ENCODE measurements at places on chromosomes 2 and 18. TPM values are rescaled to one million over a fixed set of nuclear protein-coding genes. Genes with fewer than 3 reads are reported as not detected.

Gene TMEM198
- 1.6 TPM for total RNA-seq

Gene FBXO48
- total RNA-seq, result 0.94 TPM

Gene KCNJ13
- total RNA-seq, result not detected

Gene NEU2
- total RNA-seq, result not detected

- no peak for DNase-seq
Observed at GRCh38 chr2:228401065-228401912, 219.8 kb upstream of the SPHKAP start.

- DNase-seq, result no peak
Observed at GRCh38 chr18:76489081-76489480, 6.0 kb downstream of the ZNF516 start.

- no peak for DNase-seq
Observed at GRCh38 chr2:220466251-220466691, 838.8 kb downstream of the SLC4A3 start.

Data from epithelial cell of proximal tubule (primary cell).